Stimulated activated CD4-positive, alpha-beta T cell treated with anti-CD3 and anti-CD28 coated beads, Interleukin-1b, Interleukin-23, amount 100 ng/mL, for 4 hours (primary cell): ENCODE measurements at places on chromosomes 5 and 9.

DNA sequence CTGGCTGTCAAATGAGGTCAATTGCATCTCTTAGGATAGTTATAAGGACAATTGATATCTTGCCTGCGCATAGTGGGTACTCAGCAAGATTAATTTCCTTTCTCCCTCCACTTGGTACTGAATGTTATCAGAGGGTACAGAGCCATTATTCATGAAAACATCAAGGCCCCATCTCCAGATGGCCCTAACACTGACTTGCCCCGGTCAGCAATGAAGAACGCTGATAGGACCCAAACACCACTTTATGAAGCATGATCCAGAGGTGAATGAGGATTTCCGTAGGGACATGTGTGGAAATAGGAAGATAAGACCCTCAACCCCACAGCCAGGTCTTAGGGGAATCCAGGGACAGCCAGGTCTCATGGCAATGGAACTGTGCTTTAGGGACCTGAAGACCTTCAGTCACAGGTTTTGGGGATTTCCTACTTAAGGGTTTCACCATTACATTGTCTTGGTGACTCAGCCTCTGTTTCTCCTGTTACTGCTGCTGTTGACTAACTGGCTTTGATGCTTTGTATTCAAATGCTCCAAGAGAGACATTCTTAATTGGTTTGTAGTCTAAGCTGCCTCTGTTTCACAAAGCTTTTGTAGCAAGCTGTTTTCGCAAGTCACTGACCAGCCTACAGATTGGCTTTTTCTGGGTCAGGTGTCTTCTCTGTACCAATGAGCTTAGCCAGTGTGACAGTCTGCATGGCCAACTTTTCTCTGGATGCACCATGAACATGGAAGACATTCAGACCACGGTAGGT, 35.3 kb upstream of the IQGAP2 start:
- no peak for DNase-seq

- no peak for DNase-seq
These were observed at the start of gene ARL14EPL for GRCh38 chr5:116032094-116032517. Gene ARL14EPL (plus strand): TSS chr5:116032472. CDS start chr5:116051466, 18,994 bp downstream.

- no peak for DNase-seq
These were observed 126.5 kb upstream of the MAST4 start for GRCh38 chr5:66469684-66470083.

DNA sequence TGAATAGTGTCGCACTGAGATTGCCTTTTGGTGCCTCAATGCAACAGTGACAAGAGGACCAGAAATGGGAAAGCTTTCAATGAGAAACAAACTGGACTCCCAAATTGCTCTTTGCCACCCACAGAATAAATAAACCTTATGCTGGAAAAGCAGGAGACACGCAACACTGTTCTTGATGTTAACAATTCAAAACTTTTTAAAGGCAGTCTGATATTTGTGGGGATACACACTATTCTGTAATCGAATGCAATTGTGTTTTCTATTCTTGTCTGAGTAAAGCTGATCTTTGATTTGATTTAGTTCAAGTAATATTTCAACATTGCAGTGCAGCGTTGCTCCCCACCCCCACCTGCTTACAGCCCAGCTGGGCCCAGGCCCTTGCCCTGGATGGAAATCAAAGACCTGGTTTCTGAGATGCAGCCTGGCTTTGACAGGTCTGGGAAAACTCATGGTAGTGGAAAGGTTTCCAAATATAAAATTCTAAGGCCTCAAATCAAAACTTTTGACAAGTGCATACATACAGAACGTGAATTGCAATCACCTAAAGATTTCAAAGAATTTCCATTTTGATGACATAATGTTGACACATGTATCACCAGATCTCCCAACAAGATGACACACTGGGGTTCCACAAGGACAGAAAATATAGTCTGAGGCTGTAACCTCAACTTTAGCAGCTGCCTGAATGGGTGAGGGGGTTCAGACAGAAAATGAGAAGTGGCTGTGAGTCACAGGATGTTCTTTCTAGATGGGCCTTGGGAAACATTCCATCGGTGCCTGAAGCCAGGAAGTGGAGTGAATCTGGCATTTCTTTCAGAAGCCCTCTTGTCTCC, 55.1 kb downstream of the ABCA1 start:
- DNase-seq, result no peak

DNA sequence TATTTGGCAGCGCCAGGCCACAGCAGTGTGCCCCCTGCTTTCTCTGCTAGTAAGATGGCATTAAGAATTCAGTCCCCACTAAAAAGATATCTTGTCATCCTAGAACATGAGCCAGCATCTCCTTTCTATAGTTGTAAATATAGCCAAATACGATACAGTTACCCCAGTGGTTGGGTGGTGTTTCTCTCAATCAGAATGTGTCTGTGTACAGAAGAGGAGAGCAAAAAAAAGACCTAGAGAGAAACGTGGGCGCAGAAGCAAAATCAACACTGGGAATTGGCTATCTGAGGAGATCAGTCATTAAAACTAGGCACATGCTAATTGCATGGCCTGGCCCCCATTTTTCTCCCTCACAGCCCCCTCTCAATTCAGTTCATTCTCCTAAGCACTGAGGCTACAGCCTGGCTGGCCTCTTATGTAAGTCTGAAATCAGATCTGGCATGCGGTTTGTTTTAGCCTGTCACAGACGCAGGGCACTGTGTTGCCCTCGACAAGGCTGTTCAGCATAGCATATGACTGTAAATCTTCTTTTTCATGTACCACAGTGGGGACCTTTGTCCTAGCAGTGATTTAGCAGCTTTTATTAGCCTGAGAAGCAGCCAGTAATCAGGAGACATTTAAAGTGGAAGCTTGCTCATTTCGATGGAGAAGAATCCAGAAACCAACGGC, 57.8 kb downstream of the RORB start:
- DNase-seq, result no peak

GRCh38 chr5:94746731-94747124, 128.3 kb downstream of the SLF1 start:
- no peak for DNase-seq

DNA sequence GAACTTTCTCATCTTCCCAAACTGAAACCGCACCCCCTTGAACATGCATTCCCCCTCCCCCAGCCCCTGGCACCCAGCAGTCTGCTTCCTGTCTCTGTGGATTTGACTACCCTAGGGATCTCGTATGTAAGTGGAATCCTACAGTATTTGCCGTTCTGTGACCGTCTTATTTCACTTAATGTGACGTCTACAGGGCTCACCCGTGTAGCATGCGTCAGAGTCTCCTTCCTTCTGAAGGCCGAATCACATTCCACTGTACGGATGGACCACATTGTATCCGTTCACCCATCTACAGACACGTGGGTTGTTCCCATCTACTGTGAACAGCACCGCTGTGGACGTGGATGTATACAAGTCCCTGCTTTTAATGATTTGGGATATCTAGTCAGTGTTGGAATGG, 4.5 kb downstream of the PRRX2 start:
- no peak for DNase-seq

DNA sequence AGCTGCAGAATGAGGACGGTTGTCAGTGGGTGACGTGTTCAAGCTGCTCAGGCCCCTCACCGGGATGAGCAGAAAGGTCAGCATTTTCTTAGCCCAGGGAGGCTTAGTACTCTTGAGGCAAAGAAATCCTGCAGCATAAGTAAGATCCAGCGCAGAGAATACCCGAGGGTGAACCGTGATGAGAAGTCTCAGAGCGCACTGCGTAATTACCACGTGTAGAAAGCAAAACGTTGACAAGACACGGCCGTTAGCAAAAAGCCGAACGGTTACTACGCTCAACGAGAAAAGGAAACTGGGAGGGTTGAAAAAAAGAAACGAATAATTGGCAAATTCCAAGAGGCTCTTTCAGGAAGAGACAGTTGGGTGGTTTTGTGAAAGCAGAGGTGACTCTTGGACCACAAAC, 104.0 kb downstream of the COL23A1 start:
- DNase-seq, result no peak

GRCh38 chr5:176846335-176847140, 36.2 kb downstream of the UNC5A start:
- DNase-seq, result no peak

GRCh38 chr5:145471026-145471425, 364.1 kb downstream of the PRELID2 start:
- DNase-seq, result no peak

GRCh38 chr5:103101079-103101750, 18.7 kb downstream of the GIN1 start:
- no peak for DNase-seq

- DNase-seq, result no peak
These were observed 57.4 kb downstream of the SEMA4D start for GRCh38 chr9:89440548-89440947.

- no peak for DNase-seq
These were observed 159.7 kb downstream of the TLE1 start for GRCh38 chr9:81529556-81530193.

DNA sequence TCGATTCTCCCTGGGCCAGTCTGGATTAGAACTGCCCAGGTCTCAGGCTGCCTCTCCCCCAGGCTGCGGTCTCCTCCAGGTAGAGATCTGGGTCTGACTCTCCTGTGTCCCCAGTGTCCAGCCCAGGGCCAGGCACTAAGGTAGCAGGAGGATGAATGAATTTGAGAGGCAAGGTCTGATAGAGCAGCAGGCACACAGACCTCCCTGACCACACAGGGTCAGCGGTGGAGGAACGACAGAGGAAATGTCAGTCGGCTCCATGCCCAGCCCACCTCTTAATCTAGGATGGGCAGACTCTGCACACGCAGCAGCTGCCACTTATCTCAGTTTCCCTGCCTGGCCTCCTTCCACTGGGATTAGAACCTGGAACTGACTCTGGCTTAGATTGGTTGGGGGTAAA, 272.7 kb upstream of the MVB12B start:
- DNase-seq, result no peak

- no peak for DNase-seq
These were observed 98.6 kb upstream of the TLE1 start for GRCh38 chr9:81787747-81788632.

DNA sequence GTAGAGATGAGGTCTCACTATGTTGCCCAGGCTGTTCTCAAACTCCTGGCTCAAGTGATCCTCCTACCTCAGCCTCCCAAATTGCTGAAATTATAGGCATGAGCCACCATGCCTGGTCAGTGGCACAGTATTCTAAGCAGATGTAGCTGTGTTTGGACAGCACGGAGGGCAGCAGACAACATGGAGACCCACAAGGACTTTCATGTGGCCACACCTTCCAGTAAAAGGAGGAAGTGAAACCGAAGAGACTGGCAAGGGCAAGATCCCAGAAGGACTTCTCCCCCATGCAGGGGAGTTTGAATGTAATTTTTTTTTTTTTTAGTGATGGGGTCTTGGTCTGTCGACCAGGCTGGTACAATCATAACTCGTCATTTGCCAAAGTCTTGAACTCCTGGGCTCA, 172.2 kb downstream of the TRPM3 start:
- no peak for DNase-seq

DNA sequence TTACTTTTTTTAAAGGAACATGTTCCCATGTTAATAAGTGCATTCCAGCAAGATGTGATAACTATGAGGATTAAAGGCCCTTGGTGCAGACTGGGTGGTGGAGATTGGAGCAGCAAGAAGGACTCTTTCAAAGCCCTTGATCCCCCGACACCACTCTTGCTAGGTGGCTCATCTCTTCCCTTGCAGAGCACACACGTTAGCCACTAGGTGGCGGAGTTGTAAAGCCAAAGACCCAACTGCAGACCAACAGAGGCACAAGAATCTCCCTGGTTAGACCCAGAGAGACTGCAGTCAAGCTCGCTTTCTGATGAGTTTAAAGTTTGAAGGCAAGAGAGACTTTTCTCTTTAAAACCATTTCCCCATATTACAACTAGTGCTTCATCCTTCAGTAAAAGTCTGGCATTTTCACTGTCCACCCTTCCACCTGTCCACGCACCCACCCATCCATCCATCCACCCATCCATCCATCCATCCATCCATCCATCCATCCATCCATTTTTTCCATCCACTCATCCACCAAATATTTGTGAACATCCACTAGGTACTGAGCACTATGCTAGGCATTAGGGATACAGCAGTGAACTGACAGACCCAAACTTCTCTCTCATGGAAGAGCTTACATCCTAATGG, 226.9 kb downstream of the MSX2 start:
- DNase-seq, result peak; percentile 31

DNA sequence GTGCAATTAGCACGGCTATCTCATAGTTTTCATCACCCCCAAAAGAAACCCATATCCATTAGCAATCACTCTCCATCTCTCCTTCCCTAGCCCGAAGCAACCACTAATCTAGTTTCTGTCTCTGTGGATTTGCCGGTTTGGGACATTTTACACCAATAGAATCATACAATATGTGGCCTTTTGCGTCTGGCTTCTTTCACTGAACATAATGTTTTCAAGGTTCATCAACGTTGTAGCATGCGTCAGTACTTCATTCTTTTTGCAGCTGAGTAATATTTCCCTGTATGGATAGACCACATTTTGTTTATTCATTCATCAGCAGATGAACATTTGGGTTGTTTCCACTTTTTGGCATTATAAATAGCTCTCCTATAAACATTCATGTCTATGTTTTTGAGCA, 75.4 kb upstream of the TBC1D2 start:
- no peak for DNase-seq

DNA sequence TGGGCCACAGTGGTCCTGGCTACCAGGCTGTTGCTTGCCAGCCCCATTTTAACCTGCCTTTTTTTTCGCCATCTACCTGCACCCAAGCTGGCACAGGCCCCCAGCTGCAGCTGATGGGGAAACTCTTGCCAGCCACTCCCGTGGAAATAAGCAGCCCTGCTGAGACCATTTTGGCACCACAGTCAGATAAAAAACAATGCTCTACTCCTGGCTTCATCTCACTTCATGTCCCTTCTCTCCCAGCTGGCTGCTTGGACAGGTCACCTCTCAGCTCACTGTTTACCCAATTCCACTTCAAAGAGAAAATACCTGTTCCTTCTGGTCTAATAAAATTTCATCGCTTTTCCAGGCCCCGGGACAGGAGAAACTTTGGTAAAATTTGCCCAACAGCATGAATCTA, 322.6 kb upstream of the SLC30A5 start:
- DNase-seq, result no peak

DNA sequence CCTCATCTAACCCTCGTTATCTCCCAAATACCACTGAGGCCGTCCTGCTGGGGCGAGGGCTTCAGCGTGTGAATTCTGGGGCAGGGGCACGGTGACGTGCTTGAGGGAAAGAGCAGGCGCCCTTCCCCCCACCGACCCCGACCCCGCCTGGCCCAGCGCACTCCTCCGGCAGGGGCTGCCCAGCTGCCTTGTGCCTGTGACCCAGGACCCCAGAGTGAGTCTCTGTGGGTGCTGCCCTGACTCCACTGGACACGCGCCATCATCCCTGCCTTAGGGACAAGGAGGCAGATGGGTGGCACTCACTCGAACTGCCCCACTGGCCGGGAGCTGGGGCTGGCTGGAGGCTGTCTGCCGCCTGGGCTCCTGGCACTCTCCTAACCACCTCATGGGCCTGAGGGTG, 136.2 kb upstream of the LPCAT1 start:
- DNase-seq, result no peak

GRCh38 chr5:69048230-69048629, 45.6 kb upstream of the SLC30A5 start:
- DNase-seq, result no peak

- DNase-seq, result no peak
These were observed 8.0 kb downstream of the DMXL1 start for GRCh38 chr5:119078861-119079260.
